ENCODE measurements at places on chromosomes 1 and 21.

DNA sequence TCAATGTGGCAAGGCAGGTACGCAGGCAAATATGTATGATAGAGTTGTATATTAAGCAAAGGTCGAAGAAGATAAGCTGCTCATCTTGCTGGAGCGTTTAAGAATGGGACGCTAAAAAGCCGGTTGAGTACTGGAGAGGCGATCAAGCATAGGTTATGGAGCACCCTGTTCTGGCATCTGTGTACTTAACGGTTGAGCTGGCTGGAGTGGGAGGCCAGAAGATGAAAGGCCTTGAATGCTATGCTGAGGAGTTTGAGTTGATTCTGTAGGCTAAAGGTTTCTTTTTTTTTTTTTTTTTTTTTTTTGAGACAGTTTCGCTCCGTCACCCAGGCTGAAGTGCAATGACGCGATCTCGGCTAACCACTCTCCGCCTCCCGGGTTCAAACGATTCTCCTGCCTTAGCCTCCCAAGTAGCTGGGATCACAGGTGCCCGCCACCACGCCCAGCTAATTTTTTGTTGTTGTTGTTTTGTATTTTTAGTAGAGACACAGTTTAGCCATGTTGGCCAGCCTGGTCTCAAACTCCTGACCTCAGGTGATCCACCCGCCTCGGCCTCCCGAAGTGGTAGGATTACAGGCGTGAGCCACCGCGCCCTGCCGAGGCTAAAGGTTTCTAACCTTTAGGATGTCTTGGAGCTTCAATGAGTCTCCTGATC is 850 bp upstream of the KHDC4 start:
- DNase-seq, result peak; percentile 91

- no peak for DNase-seq
Observed at GRCh38 chr1:98482611-98483010, 178.9 kb upstream of the SNX7 start.

GRCh38 chr1:204385727-204386126 is 25.9 kb downstream of the PPP1R15B start:
- no peak for DNase-seq

GRCh38 chr1:24635195-24635843 is 7.8 kb upstream of the SRRM1 start:
- peak; percentile 88 for DNase-seq

GRCh38 chr1:62391369-62391971 is 45.4 kb upstream of the USP1 start:
- DNase-seq, result peak; percentile 74

DNA sequence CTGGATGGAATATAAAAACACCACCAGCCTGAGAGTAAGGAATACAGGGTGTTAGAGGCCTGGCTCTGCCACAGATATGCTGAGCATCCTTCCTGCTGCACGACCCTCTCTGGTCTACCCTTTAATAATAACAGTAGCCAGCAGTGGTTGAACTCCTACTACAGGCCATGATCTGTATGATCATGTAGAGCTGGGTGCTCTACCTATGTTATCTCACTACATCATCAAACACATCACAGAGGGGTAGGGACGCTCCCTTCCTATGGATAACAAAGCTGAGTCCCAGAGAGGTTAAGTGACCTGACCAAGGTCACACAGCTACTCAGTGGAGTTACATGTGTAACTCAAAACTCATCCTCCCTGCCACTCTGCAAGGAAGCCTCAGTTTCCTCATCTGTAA is 13.0 kb upstream of the MYOM3 start:
- no peak for DNase-seq

- DNase-seq, result peak; percentile 76
Observed at GRCh38 chr1:174258148-174258550, 98.8 kb downstream of the RABGAP1L start.

DNA sequence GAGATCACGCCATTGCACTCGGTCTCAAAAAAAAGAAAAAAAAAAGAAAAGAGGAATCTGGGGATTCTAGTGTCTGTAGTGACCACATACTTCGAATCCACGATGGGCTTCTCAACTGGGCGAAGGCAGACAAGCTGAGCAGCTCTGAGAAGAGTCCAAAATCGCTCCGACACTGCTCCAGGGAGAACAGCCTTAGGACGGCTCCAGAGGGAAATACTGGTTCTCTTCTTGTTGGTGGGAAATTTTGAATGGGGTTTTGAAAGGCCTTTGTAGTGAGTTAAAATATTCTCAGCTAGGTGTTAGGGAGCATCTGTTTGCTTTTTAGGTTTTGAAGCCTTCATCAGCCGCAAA is 18.3 kb upstream of the HJV start:
- DNase-seq, result peak; percentile 49

- peak; percentile 67 for DNase-seq
Observed at GRCh38 chr1:64171797-64172281, 31.6 kb upstream of the UBE2U start.

GRCh38 chr21:42319851-42320572 is 4.8 kb upstream of the TFF3 start:
- DNase-seq, result peak; percentile 37

- DNase-seq, result peak; percentile 93
Observed at GRCh38 chr1:58162952-58163550, 383.5 kb downstream of the OMA1 start.

DNA sequence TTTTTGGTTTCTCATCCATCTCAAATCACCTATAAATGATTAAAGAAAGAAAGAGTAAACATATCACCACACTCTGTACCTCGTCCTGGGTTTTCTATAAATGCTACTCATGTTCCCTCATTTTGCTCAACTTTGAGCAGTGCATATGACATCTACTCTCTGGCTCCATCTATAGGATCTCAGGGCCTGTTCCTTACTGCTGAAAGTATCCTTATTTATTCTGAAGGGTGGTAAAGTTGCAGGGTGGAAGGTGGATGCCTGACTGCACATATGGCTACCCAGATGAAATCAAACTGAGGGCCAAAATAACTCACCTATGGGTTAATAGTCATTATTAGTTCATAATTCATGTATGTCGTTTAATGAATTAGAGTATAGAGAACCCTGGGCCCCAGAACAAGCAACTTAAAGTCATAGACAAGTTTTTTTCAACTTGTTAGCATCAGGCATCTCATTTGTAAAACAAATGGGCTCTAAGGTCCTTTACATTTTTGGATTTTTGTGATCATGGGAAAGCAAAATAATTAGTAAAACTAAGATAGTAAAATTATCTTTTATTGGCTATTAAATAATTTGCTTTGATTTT is 46.5 kb downstream of the NCF2 start:
- peak; percentile 78 for DNase-seq

GRCh38 chr1:215599418-215600074 is 32.4 kb downstream of the KCTD3 start:
- DNase-seq, result no peak

GRCh38 chr21:22892740-22893139 is 1894.5 kb downstream of the NCAM2 start:
- no peak for DNase-seq

- DNase-seq, result peak; percentile 33
Observed at GRCh38 chr1:110617116-110617515, 11.0 kb upstream of the KCNA2 start.

- DNase-seq, result no peak
Observed at GRCh38 chr1:5858844-5859407, 133.3 kb downstream of the NPHP4 start.

DNA sequence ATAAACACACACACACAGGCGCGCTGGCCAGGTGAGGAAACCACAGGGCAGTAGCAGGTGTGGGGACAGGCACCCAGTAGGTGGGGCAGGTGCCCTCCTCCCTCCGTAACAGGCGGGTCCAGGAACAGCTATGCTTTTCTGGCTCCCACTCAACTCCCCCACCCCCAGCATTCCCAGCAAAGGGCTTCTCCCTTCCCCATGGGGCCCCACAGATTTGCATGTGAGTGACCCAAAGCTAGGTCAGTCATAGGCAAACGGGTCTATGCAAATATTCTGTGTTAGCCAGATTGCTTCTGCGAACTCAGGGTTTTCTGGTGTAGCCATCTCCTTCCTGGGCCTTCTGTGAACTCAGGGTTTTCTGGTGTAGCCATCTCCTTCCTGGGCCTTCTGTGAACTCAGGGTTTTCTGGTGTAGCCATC is 114.2 kb downstream of the SIK1 start:
- peak; percentile 58 for DNase-seq

DNA sequence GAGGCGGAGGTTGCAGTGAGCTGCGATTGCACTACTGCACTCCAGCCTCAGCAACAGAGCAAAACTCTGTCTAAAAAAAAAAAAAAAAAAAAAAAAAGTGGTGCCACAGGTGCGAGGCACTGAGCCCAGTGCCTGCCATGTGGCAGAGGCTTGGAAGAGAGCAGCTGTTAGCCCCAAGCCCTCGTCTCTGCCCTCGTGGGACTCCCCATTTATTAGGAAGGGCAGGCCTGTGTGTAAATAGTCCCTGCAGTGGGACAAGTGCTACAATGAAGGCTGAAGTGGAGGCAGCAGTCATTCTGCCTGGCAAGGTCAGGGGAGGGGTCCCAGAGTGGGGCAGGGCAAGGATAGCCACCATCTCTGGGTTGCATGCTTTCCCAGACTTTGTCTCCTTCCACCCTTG is 6.5 kb downstream of the RPS6KA1 start:
- DNase-seq, result no peak

GRCh38 chr21:42124826-42125570 is 53.9 kb downstream of the UMODL1 start:
- DNase-seq, result no peak

GRCh38 chr1:27671964-27672749 is at the start of gene IFI6:
Gene IFI6, minus strand, starts transcription at chr1:27672192. Its CDS starts 2,878 bp downstream, at chr1:27669314.
- peak; percentile 98 for DNase-seq

DNA sequence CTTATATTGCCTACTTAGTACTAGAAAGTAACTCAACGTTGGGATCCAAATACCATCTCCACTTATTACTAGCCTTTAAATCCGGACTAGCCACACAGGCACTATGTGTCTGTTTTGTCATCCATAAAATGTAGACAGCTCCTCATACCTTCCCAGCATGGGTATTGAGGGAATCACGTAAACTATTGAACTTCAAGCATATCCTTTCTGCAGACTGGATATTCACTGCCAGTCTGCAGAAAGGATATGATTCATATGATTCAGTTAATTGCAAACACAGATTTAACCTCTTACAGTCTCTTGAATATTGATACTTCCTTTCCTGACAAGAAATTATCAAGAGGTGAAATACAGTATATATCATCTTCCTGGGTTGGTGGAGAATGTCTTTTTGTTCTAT is 186.0 kb downstream of the LEPR start:
- DNase-seq, result no peak

DNA sequence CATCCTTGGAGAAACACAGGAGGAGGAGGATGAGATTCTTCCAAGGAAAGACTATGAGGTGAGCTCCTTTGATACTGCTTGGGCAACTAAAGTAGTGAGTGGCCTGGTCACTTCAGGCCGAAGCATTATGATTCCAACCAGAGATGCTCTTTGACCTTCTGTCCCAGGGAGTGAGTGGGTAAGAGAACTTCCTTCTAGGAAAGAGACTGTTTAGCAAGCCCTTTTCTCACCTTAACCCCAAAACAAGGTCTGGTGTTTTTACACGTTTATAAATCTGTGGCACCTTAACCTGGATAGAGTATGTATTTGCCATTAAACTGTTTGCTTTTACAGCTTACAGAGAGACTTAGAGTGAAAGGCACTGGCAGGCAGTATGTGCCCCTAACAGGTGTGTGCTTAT is 1.1 kb downstream of the CLCN6 start:
- no peak for DNase-seq

GRCh38 chr21:46038871-46039397 is 57.4 kb downstream of the COL6A1 start:
- no peak for DNase-seq

GRCh38 chr1:200973937-200974657 is 49.4 kb downstream of the KIF21B start:
- DNase-seq, result no peak

- no peak for DNase-seq
Observed at GRCh38 chr1:241396747-241397681, 40.0 kb upstream of the RGS7 start.

DNA sequence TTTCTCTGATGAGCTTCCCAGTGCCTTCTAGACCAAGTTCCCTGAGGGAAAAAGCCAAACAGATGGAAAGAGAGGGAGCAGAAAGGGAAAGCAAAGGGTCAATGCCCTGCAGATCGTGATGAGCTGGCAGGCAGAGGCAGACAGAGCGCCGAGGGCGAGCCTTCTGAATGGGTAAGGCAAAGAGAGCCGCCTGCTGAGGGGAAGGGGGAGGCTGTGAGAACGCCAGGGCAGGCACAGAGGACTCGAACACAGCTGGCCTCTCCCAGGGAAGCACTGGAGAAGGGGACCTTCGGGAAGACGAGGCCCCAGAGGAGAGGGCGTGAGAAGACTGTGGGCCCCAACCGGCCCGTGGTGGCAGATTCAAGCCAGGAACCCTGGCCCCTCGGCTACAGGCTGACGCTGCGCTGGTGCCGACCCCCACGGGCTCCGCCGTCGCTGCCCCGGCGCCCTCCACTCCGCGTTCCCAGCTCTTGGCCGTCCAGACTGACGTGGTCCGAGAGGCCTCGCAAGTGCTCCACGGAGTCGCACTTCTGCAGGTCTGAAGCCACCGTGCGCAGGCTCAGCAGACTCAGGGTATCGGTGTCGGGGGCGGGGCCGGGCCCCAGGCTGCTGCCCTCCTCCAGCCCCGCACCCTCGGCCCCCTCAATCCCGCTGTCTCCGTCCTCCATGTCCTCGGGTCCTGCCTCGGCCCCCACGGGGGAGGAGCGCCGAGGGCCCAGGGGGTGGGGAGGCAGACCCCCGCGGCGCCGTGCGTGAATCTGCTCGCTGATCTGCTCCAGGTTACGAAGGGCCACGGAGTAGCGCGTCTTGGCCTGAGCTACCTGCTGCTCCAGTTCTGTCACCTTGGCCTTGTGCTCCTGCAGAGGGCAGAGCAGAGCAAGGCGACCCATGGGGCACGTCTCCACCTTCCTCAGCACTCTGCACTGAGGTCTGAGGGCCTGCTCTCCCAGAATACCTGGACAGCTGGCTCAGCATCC is 13.9 kb downstream of the SH3BP5L start:
- peak; percentile 31 for DNase-seq

Data from DMS53 (cell line).